ENCODE measurements at places on chromosomes 5 and 9. TPM values are rescaled to one million over a fixed set of nuclear protein-coding genes. Genes with fewer than 3 reads are reported as not detected.

Gene FOXE1
- not detected for total RNA-seq

DNA sequence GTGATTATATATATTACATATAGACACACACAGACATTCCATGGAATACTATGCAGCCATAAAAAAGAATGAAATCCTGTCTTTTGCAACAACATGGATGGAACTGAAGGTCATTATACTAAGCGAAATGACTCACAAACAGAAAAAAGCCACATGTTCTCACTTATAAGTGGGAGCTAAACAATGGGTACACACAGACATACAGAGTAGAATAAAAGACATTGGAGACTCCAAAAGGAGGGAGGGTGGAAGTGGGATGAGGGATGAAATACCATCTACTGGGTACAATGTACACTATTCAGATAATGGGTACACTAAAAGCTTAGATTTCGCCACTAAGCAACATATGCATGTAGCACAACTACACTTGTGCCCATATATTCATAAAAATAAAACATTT is 170.0 kb upstream of the RGMB start:
- no peak for DNase-seq

Gene MARCHF11
- total RNA-seq = 1.6 TPM

Gene PFN3
- not detected for total RNA-seq

Gene SLC45A2
- 1.2 TPM for total RNA-seq

Gene NDUFB6
- total RNA-seq = 16.9 TPM

DNA sequence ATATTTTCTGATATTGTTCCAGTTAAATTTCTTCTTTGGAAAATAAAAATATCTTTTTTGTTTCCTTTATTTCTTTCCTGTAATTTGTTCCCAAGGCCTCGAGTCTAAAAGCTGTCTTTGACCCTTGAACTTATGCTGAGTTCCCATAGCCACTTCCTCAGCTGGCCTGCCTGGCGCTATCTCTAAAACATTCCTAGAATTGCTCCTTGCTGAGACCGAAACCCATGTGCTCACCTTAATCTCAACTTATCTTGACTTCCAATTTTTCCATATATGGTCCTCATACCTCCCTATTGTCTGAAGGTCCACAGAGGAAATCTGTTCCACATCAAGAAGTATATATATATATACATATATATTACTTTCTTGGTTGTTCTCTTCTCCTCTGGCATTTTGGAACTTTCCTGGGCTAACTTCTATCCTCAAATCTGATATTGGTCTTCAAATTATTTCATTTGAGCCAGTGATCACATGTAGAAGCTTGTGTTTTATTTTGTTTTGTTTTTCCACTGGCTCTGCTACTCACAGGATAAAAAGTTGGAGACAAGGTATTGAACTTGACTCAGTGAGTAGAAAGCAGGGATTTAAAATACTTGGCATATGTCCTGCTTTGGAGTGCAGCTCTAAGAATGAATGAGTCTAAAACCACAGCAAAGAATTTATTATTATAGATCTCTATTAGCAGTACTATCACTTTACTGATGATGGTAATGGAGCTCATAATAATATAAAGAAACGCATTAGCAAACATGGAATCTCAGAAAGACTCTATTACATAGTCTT is 45.2 kb downstream of the ENC1 start:
- no peak for DNase-seq

GRCh38 chr5:33563983-33564908 is 123.5 kb downstream of the TARS1 start:
- no peak for DNase-seq

GRCh38 chr5:181207214-181207959 is 2.4 kb upstream of the TRIM7 start:
- peak; percentile 57 for DNase-seq

- no peak for DNase-seq
Observed at GRCh38 chr9:132365986-132366385, 11.2 kb upstream of the SETX start.

- DNase-seq = no peak
Observed at GRCh38 chr5:139360384-139360783, 18.7 kb downstream of the PAIP2 start.

Gene MEGF10
- 72.2 TPM for total RNA-seq

- DNase-seq = no peak
Observed at GRCh38 chr5:83025690-83026478, 51.3 kb downstream of the TMEM167A start.

- DNase-seq = no peak
Observed at GRCh38 chr5:15023846-15024245, 152.3 kb upstream of the ANKH start.

DNA sequence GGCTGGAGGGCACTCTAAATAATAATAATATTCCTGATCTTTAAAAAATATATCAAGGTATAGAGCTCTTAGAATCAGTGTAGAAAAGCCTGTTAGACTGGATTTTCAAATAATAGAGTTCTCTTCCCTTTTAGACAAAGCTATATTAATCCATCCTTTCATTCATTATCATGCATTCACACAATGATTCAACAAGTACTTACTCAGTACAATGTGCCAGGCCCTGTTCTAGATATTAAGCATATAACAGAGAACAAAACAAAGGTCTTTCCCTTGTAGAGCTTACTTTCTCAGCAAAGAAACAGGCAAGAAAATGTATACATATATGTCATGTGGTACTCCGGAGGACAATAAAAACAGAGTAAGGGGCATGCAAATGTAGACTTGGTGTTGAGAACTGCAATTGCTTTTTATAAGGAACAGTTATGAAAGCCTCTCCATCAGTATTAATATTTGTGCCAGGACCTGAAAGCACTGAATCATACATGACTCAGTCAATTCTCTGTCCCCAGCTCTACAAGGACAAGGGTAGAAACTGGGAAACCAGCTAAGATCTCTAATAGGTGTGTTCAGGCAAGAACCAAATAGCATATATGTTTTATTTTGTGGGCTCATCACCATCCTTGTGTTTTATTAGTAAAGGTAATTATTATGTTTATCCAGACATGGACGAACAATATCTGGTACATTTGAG is 72.2 kb downstream of the PIP5K1B start:
- no peak for DNase-seq

DNA sequence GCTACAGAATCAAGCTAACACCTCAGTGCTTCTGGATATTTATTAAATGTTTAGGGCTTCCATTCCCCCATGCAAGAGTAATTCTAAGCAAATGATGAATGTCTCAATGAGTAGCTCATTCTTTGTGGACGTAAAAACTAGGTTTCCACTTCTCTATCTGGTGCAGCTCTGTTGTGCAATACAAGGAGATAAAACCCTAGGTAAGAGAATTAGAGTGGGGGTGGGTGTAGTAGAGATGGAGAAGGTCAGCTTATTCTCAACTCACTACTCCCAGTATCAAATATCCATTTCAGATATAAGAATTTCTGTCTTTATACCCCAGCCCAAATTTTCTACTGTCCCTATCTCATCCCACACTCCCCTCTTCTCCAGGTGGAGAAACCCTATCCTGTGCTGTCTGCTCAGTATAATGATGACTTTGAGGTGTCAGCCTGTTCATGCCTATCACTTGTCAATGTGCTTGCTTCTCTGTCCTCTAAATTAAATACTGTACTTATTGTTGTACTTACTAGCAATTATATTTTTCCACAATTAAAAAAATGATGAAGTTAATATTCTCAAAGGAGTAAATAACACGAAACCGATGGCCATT is 4.3 kb upstream of the FYB1 start:
- DNase-seq = no peak

Gene SLC34A3
- not detected for total RNA-seq

DNA sequence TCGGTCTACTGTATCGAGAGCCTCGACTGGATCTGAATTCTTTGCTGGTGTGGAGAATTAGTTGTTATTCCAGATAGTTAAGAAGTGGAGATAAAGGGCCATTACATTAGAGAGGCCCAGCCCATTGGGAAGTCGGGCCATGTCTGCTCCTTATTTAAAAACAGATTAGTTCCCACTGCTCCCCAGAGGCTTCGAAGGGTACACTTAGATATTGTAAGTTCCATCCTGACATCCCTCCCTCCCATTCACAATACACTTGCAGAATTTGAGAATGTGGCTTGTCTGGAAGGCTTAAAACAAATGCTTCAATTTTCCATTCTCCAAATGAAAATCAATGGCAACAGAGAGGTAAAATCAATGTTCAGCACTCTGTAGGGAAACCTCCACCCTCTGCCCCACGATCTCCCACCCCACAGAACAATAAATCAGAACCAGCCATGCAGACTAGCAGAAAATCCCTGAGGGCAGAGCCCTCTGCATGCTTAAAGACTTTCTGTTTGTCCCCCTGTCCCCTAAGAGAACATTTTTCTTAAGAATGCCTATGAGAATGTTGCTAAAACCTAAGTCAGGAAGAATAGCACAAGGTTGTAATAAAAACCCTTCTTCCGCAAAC is 364.1 kb downstream of the SPOCK1 start:
- DNase-seq = no peak

Gene TOR1A
- 20.6 TPM for total RNA-seq

DNA sequence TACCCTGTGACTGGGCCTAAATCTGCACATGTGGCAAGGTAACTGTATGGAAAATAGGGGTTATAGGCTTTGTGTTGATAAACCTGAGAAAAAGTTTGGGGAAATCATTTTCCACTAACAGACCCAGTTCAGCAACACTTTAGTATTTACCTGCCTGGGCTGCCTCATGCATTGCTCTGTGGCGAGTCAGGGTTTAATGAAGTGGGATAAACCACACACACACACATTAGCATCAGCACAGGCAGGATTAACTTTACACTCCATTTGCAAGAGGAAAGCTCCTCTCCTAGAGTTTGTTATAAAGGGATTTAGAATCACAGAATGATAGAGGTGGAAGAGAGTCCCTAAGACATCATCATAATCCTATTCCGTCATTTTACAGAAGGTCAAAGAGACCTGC is 20.0 kb upstream of the ZCCHC7 start:
- no peak for DNase-seq

Gene HOMER1
- total RNA-seq = 59.3 TPM

DNA sequence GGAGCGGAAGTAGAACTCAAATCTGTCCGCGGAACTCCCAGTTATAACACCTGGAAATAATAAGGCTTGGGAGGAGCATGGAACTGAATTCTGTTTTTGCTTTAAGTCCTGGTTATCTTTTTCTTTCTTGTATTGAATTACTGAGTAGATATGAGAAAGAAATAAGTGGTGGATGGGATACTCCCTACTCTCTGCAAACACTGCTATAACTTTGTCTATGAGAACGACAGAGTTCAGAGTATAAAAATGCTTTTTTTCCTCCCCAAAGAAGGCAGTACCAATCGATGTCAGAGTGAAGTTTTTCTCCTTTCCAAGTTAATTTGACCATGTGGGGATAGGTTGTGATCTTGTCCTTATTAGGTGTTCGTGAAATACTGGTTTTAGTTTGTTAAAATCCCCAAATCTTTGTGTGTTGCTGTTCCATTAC is 1.2 kb downstream of the RIC1 start:
- DNase-seq = peak; percentile 2

DNA sequence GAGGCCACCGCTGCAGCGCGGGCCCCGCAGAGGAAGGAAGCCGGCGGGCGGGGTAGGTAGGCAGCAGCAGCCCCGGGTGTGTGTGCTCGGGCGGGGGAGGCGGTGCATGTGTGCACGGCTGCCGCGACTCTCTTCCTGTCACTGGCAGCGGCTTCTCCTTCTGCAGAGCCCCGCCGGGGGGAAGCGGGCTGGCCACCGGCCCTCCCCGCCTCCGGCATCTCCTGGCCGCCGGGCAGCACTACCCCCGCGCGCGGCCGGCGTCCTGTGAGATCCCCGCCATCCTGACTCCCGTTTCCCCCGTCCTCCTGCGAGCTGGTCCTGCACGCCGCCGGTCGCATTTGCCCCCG is 315 bp downstream of the PIK3R1 start:
- peak; percentile 60 for DNase-seq

DNA sequence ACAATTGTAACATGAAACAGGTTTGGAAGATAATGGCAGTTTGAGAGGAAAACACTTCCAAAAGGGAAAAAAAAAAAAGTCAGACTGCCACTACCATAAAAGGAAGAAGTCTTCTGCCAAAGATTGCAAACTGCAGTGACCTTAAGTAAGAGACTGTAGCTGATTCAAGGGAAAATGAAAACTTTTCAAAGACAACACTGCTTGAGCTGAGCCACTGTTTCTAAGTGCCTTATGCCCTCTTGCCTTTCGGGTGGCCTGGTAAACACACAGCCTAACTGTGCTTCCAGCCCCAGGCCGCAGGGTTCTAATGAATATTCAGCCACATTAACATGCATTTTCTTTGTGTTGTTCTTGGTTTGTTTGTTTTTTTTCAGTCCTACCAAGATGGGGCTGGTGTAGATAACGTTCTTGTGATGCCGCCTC is 354.6 kb downstream of the BNC2 start:
- no peak for DNase-seq

Gene CCL27
- total RNA-seq = not detected

- DNase-seq = no peak
Observed at GRCh38 chr9:93813221-93814076, 141.7 kb downstream of the BARX1 start.

- DNase-seq = no peak
Observed at GRCh38 chr5:173730632-173731298, 114.3 kb upstream of the BOD1 start.

- no peak for DNase-seq
Observed at GRCh38 chr9:88812938-88813637, 178.2 kb upstream of the S1PR3 start.

DNA sequence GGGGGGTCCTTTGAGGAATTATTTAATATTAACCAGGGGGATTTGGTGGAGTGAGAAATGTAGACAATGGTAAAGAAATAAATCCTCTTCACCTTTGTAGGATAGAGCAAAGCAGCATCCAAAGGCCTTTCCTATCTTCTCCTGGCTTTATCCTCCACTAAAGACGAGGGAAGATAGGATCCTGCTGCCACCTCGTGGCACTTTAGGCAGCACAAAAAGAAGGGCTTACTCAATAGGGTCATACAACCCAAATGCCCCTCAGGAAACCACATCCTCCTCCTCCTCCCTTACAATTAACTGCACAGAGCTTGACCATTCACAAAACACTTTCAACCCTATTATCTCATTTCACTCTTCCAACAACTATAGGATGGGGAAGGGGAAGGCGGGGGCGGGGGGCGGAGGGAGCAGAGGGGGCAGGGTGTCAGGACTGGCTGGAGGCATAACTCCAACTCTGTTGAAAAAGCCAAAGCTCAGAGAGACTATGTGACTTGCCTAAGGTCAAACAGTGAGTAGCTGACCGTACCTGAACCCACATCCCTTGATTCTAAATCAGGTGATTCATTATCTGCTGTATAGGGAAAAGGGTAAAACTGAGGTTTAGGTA is 45.4 kb upstream of the MYOT start:
- peak; percentile 19 for DNase-seq

DNA sequence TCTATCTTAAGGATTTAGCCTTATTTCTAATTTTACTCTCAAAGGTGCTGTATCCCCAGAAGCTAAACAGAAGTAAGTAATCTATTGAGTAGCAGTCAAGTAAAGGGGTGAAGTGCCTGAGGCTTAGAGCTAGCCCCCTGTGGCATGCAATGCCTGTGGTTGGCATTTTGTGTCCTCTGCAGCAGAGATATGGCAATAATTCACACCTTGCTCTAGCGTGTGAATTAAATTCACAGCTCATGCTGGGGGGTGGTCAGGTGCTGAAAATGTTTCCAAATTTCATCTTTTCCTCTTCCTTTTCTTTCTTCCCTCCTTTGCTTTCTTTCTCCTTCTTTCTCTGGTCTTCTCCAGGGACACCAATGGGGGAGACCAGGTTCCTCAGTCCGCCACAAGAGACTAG is 262.1 kb downstream of the GABRB2 start:
- DNase-seq = peak; percentile 35

All from cerebellum (tissue), 4 donors.